ENCODE measurements at places on chromosomes 11 and 22.

- no peak for ATAC-seq
These were observed 1027.1 kb downstream of the LRRC4C start for GRCh38 chr11:40432358-40432757.

GRCh38 chr22:20319041-20319744, 667 bp downstream of the DGCR6L start:
- peak; percentile 0 for ATAC-seq

GRCh38 chr11:73157101-73158010, 15.2 kb upstream of the FCHSD2 start:
- peak; percentile 47 for ATAC-seq

DNA sequence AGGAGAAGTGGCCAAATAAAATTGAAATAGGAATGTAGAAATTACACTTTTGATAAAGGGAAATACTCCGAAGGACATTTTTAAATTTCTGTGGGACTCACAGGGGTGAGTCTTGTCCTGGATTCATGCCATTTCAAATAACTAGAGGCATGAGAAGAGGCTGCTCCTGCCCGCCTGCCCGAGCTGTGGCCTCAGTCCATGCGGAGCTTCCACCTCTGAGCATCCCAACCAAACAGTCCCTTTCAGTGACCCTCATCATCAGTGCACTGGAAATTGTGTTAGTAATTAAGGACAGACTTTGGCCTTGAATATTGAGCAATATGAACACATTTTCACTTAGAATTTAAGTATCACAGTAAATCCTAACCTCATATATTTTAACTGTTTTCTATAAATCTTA, 25.6 kb downstream of the GRIA4 start:
- ATAC-seq: no peak

DNA sequence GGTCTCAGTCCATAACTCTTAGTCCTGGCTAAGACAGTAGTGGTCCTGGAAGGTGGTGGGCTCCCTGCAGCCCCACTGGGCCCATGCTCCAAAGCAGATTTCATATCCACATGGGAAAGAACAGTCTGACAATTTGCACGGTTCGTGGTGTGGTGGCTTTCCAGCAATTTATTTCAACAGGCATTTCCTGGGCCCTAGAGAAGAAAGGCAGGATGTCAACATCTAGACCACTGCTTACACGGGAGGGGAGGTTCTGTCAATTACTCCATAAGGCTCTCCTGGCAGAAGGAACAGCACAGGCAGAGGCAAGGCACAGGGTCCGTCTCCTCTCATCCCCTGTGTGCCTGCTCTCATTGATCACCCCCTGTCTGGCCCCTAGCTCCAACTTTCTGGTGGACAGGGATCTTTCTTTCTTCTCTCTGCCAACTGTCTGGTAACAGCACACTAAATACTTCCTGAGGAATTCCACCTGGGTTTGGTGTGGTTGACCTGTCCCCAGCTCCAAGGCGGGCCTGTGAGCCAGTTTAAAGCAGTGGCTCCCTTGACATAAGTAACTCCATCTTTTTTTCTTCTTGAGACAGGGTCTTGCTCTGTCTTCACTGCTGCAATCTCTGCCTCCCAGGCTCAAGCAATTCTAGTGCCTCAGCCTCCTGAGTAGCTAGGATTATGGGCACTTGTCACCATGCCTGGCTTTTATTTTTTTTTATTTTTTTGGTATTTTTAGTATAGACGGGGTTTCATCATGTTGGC, 5.1 kb upstream of the A4GALT start:
- ATAC-seq: no peak

DNA sequence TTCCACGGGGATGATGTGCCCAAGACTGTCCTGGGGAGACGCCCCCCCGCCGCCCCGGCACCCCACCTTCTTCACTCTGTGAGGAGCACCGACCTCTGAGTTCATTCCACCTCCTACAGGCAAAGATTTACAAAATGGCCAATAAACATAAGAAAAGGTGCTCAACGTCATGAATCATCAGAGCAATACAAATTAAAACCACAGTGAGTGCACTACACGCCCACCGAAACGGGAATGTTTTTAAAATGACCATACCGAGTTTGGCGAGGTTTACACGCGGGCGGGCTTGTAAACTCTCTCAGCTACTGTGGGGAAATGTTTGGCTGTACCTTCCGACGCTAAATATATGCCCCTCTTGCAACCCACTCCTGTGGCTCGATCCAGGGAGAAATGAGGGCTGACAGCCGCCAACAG, 7.9 kb downstream of the NPTXR start:
- ATAC-seq: no peak

DNA sequence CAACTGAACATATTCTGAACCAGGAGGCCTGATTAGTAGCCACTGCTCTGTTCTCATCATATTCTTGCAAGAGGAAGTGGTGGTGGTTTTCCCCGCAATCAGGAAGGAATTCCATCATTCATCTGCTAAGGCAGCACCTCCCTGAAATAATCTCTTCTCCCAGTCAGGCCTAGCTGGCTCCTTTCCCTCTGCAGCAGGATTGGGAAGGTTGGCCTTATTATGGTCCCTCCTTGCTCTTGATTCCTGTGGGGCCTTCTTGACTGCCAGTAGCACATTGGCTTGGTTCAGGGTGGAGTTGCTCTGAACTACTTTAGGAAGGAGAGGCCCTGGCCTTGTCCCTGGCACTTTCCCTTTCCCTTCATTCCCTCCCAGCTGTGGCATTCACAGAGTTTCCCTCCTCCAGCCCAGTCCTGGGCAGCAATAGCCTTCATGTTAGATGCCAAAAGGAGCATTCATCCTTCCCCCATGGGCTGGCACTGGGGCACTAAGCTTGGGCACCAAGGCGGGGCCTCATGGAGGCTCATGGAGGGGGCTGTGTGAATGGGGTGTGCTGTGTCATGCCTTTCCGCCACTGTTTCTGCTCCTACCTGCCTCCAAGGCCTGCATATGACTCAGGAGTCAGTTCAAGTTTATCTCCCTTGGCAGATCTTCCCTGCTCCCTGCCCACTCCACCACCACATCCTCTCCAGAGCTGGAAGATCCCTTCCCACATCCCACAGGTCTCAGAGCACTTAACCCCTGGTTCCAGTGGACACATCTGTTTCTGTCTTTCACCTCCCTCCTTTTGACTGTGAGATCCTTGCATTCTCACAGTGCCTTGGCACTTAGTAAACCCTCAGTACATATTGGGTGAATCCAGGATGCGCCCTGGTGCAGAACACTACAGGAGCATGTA, 27.6 kb upstream of the CD44 start:
- ATAC-seq: peak; percentile 23

- no peak for ATAC-seq
These were observed 18.6 kb upstream of the SCN2B start for GRCh38 chr11:118194835-118195627.

GRCh38 chr22:44454113-44454769, 43.8 kb downstream of the RTL6 start:
- ATAC-seq: no peak

GRCh38 chr11:2360081-2360642, 16.9 kb upstream of the CD81 start:
- ATAC-seq: no peak

- ATAC-seq: no peak
These were observed 35.9 kb downstream of the PPFIBP2 start for GRCh38 chr11:7549681-7550080.

DNA sequence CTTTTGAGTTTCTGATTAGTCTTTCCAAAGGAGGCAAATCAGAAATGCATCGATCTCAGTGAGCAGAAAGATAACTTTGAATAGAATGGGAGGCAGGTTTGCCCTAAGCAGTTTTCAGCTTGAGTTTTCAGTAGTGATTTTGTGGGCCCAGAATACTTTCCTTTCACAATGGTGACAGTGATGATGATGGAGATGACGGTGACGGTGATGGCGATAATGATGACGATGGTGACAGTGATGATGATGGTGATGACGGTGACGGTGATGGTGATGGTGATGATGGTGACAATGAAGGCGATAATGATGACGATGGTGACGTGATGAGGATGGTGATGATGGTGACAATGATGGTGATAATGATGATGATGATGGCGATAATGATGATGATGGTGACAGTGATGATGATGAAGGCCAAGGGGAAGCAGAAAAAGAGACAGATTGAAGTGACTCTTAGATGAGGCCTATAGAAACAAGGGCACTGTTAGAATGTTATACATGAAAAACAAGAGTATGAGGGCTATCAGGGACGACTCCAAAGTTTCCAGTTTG, 153.4 kb upstream of the B3GAT1 start:
- no peak for ATAC-seq

DNA sequence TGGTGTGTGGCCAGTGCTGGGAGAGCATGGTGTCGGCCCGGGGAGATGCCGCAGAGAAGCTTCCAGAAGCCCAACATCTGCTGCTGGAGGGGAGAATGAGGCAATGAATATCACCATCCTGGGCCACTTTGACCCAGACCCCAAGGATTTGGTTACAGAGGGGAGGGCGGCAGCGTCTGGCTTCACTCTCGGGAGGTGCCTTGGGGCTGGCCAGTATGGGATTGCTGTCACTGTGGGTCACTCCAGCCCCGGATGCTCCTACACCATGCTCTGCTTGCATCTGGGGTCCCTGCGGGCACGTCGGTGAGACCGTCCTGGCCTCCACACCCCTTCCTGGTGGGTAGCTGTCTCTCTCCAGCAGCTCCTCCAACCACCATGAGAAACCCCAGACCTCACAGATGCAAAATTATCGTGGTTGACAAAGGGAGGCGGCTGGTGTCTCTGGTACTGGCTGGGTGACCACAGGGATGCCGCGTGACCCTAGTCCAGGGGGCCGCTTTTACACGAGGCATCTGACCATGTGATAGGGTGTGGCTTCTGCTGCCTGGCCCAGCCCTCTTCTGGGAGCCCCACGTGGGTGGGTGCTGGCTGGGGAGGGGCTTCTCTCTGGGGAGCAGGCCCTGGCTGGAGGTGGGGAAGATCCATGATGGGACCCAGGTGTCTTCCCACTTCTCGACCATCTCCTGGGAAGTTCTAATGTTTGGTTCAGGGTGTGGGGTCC, 5.7 kb downstream of the KCNQ1 start:
- no peak for ATAC-seq

DNA sequence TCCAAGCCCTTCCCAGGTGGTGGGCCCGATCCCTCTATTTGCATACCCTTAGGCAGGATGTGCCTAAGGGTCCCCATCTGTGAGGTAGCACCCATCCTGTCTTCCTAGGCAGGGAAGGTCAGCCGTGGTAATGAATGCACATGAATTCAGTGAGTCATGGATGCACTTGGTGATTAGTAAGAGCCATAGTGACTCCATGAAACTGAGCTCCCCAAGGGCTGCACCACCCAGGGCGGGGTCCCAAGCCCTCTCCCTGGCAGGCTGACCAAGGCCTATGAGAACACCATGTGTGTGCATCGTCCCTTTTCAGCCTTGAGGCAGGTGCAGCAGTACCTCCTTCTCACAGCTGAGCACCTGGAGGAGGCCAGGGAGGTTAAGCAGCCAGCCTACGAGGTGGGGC, 15.6 kb upstream of the SUSD2 start:
- peak; percentile 56 for ATAC-seq

DNA sequence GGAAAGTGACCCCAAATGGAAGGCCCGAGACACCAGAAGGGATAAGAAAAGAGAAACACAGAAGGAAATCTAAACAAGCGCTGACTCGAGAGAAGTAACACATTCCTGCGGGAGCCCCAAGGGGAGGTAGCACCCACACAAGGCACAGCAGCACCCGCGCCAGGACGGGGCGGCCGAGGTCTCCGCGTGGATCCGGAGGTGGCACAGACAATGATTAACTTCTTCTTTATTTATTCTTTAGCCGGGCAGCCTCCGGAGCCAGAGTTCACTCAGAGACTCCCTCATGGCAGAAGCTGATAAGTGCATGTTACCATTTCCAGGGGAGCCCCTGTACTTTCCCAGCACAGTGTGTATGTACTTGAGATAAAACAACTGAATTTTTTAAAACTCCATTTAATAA, 5.1 kb downstream of the TOLLIP start:
- ATAC-seq: no peak

GRCh38 chr11:114066046-114066648, 6.6 kb downstream of the ZBTB16 start:
- peak; percentile 81 for ATAC-seq

GRCh38 chr22:31773416-31773815, 19.6 kb downstream of the DEPDC5 start:
- ATAC-seq: no peak

- ATAC-seq: no peak
These were observed 75.2 kb downstream of the USP47 start for GRCh38 chr11:11916981-11917399.

DNA sequence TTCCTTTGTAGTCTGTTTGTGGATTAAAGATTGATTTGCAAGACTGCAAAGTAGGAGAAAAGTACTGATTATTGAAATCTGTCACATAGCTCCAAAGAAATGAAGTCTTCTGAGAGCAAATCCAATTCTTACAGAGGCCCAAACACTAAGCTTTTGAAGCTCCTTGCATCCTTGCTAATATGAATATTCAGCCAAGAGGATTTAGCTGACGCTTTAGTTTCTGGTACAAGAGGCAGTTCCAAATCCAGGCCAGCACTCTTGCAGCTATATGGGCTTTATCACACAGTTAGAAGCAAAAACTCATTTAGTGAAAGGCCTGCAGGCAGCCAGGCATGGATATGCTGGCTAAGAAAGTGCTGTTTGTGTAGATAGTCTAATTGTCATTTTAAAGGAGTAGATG, 12.7 kb downstream of the PAAF1 start:
- no peak for ATAC-seq

- ATAC-seq: no peak
These were observed 55.1 kb downstream of the MAML2 start for GRCh38 chr11:96287822-96288439.

DNA sequence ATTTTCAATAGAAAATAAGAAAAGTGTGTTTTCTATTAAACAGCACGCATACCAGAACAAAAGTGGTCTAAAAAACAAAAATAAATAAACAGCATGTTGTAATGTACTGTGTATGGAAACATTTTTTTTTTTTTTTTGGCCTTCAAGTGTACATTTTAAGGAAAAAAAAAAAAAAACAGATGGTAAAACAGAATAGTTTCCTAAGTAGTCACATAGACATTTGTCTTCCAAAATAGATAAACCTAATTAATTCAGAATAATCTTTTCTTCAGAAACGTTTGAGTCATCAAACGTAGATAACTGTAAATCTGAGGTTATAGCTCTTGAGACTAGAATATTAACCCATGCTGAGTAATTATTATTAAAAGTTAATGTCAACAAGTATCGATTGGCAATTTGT, 396 bp upstream of the CFAP300 start:
- ATAC-seq: no peak

GRCh38 chr11:83036701-83037100, 35.0 kb downstream of the RAB30 start:
- ATAC-seq: no peak

GRCh38 chr11:134331354-134332188, at the start of gene GLB1L2:
Gene GLB1L2, plus strand, starts transcription at chr11:134331988. Its CDS starts 74 bp downstream, at chr11:134332062.
- peak; percentile 97 for ATAC-seq

GRCh38 chr11:121106812-121107211, 5.8 kb downstream of the TECTA start:
- no peak for ATAC-seq
